ENCODE measurements at places on chromosomes 5 and 9.

DNA sequence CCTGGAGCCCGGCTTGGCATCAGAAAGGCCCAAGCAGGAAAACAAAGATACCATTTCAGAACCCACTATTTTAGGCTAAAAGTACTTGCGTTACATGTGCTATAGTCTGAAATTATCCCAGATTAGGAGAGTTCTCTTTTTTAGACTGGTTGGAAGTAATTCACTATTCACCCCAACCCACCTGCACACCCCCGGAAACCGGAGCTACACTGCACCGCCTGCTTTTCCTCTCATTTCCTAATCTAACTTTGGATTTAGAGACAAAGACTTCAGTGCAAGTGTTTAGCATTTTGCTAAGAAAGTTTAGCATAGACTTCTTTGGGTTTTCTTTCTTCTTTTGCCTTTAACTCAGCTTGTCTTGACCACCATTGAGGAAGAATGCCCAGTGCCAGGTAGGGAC lies 79.2 kb downstream of the SECISBP2 start:
- no peak for DNase-seq

GRCh38 chr5:18216016-18216415 lies 581.8 kb downstream of the TAF11L14 start:
- DNase-seq: no peak

DNA sequence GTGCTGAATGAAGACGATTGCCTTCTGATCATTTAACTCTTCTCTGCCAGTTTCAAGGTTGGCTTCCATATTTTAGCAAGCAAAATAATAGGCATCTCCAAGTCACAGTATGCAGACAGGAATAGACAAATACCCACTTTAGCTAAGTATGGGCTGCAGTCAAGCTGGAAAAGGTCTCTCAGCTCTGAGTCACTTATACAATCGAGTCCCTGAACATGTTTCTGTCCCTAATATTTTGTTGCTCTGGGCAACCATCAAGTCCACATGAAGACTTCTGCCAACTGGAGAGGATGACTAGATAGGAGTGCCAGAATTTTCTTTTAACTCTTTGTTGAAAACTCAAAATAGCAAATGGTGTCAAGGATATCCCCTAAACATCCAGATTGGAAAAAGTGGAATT lies 575.3 kb downstream of the RAB3C start:
- DNase-seq: no peak

DNA sequence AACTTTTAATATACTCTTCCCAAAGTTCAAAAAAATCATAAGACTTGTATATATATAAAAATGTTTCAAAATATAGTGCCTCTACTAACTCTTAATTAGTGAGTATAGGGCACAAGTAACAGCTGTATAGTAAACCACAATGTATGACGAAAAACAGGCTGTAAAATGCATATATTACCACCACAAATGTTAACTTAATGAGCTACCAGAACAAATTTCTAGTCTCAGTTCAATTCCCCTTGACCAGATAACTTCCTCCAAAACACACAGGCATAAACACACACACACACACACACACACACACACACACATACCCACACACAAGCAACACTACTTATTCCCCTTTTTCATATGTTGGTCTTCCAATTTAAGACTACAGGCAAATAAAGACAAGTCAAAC lies 78.8 kb downstream of the FBXL17 start:
- DNase-seq: no peak

GRCh38 chr9:99143655-99144054 lies 38.7 kb downstream of the TGFBR1 start:
- DNase-seq: no peak

DNA sequence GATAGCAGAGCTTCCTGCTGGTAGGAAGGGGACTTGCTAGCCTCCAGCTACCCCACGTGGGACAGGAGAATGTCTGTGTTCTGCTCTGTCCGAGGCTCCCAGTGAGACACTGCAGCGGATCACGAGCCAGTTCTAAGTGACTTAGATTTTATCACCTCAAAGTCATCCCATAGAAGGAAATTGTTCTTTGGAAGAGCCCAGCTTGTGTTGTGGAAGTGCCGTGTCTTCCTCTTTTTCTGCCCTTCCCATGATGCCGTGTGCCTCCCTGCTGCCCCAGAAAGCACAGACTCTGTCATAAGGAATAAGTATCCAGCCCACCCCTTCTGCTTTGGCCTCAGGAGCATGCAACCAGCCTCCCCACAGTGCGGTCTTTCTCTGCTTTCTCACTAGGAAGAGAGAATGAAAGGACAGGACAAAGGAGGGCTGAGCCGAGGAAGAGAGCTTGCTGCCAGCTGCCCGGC lies 35.6 kb downstream of the RUFY1 start:
- no peak for DNase-seq

GRCh38 chr5:136981936-136982335 lies 517.2 kb downstream of the SPOCK1 start:
- DNase-seq: no peak

- no peak for DNase-seq
Observed at GRCh38 chr9:126219648-126220063, 107.0 kb upstream of the MVB12B start.

DNA sequence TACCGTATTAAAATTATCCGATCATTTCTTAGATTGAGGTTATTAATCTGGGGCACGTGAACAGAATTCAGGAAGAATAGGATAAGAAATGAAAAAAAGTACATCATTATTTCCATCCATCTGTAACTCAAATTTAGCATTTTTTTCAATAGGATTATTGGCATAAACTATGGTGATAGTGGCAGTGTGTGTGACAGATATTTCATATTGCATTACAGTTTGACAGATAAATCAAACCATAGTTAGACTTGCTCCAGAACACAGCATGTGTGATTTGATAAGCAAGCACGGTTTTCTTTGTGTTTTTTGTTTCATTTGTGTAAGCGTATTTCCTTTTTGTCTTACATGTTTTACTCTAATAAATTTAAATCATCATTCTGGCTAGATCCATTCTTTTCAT lies 155.0 kb downstream of the CDH9 start:
- DNase-seq: no peak

DNA sequence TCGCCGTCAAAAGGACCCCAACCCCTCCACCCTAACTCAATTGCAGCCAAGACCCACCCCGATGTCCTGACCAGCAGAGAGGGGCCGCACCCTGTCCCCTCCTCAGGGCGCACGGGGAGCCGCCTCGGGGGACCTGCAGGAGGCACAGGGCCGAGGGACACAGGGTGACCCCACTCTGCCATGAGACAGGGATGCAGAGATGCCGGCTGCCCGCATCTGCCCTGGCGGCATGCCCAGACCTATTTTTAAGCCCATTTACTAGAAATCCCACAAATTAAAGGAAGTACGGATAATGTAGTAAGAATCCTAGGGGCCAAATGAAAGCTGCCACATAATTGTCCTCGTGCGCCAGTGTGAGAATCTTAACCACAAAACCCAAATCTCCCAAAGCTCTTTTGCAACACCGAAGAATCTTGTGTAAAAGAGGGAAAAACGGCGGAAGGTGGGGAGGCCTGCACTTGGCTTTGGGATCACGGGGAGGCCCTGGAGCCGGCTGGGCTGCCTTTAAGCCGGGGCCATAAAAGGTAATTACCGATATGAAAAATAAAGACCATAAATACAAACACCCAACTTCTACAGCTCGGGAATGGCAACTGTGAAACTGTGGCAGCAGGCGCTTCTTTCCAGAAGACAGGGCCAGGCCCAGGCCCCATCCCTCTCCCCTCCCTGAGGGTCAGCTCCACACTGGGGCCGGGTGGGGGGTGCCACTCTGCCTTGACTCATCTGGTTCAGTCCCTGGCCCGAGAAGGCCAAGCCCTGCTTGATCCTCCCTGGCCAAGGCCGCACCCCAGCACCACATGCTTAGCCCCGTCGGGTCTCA lies 35.0 kb downstream of the NACC2 start:
- DNase-seq: no peak

DNA sequence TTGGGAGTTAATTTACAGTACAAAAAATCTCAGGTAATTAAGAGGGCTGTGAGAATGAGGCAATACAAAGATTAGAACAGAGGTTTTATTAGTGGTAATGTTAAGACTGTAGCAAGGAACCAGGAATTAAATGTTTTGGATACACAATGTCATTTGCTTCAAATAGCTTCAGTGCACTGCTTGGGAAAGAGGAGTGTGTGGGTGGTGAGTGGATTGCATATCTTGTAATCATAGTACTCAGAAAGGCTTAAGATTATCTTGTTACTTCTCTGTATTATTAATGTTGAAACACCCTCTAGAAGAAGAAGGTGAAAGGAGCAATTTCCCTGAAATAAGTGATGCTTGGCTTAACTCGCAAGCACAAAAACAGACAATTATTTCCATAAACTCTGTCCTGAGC lies 21.0 kb upstream of the TBCA start:
- DNase-seq: no peak

DNA sequence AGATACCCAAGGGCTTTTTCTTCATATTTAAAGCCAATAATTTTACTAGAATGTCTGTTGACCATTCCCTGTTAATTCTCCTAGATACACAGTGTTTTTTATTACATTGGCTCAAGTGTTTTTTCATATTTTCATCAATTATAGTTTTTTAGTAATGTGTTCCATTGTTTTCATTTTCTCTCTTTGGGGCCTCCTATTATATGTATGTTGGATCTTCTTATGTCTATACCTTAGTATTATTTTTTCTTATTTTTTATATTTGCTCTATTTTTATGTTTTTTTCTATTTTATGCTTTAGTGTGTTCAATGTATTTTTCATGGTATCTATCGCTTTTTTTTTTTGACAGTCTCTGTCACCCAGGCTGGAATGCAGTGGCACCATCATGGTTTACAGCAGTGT lies 7.5 kb downstream of the KIAA1958 start:
- DNase-seq: no peak

DNA sequence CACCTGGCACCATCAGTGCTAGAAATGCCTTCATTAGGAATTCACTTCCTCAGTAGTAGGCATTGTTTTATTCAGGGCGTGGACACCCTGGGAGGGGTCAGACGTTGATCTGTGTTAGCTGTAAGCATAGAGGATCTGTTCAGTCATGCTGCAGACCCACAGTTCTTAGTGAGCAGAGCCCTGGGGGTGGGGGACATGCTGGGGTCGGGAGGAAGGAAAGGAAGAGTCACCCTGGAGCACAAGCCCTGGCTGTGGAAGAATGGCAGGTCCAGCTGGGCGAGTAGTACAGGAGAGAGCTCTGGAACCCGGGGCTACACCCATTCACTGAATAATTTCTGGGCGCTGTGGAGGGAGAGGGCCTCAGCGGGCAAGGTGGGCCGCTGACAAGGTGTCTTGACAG lies 172.5 kb downstream of the FSTL4 start:
- DNase-seq: no peak

All from CD4-positive, alpha-beta T cell treated with Interleukin-17A for 1 hour (primary cell).